Glomerular endothelial cell (primary cell): ENCODE measurements at places on chromosomes 5 and 9. TPM values are rescaled to one million over a fixed set of nuclear protein-coding genes. Genes with fewer than 3 reads are reported as not detected.

Gene CDH18
- total RNA-seq = 0.41 TPM in 1 of 2 replicates, not detected in the other

Gene DCAF12
- 25.0 and 25.3 TPM in 2 replicates for total RNA-seq

Gene PCDHA1
- total RNA-seq = 0.06 TPM in 1 of 2 replicates, not detected in the other

Gene GABBR2
- total RNA-seq = 1.0 and 3.3 TPM in 2 replicates

Gene MELK
- 10.1 and 14.7 TPM in 2 replicates for total RNA-seq

Gene PRDM9
- total RNA-seq = not detected in 2 replicates

Gene C6
- total RNA-seq = 0.05 TPM in 1 of 2 replicates, not detected in the other

DNA sequence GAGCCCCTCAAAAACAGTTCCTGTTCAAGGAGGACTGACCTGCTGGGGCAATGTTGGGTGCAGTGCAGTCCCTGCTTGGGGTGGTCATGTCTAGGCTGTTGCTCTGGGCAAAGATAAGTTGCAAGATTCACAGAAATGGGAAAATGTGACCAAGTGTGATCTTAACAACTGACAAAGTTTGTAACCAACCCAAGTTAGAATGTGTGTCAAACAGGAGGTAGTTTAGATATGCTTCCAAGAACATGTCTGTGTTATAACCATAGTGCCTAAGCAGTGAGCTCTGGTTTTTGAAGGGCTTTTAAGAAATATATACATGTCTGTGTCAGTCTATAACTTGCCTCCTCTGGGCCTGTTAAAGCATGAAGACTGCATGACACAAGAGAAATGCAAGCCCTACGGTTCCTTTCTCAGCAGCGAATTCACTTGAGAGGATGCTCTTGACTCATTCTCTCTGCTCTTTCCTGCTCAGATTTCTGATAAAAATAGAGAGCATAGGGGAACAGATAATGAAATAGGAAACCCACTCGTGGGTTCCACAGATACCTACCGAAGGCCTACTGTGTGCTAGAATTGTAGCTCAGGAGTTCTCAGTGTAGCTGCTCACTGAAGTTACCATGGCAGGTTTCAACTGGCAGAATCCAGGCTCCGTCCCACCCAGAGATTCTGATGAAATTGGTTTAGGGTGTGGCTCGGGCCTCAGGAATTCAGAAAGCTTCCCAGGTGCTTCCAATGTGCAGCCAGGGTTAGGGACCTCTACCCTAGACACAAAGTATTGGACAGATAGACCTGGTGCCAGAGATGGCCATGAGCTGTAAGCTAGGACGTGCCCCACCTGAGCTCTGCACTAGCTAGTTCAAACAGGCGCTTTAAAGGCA is 52.4 kb downstream of the ARHGEF37 start:
- no peak for DNase-seq

GRCh38 chr9:114108016-114108833 is 9.1 kb upstream of the KIF12 start:
- DNase-seq = peak; percentile 47

DNA sequence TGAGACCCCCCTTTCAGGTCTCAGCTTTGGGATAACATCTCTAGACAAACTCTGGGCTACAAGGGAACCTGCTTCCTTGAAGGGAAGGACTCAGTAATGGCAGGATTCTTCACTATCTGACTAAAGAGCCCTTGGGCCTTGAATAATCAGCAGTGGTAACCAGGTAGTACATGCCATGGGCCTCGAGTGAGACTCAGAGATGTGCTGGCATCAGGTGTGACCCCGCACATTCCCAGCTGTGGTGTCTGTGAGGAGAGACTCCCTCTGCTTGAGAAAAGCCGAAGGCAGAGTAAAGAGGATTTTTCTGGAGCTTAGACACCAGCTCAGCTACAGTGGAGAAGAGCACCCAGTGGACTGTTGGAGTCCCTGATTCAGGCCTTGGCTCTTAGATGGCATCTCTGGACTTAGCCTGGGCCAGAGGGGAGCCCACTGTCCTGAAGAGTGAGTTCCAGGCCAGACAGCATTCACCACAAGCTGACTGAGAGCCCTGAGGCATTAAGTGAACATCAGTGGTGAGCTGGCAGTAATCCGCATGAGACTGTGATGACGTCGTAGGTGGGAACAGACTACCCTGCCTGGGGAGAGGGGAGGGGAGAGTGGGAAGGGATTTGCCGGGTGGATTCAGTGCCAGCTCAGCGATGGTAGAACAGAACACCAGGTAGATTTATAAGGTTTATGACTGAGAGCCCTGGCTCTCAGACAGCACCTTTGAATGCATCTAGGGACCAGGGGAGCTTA is 5.3 kb upstream of the ZNF782 start:
- DNase-seq = no peak

DNA sequence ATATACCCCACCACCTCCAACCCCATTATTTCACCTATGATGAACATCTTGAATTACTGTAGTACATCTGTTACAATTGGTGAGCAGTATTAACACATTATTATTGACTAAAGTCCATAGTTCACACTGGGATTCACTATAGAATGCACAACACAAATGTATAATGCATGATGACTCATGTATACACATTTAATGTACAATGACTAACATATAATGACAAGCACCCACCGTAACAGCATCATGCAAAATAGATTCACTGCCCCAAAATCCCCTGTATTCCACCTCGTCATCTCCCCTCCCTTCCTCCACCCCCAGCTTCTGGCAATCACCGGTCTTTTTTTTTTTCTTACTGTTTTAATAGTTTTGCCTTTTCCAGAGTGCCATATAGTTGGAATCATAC is 47.1 kb upstream of the NEK6 start:
- no peak for DNase-seq

- no peak for DNase-seq
Observed at GRCh38 chr5:51881901-51882300, 498.7 kb downstream of the ISL1 start.

DNA sequence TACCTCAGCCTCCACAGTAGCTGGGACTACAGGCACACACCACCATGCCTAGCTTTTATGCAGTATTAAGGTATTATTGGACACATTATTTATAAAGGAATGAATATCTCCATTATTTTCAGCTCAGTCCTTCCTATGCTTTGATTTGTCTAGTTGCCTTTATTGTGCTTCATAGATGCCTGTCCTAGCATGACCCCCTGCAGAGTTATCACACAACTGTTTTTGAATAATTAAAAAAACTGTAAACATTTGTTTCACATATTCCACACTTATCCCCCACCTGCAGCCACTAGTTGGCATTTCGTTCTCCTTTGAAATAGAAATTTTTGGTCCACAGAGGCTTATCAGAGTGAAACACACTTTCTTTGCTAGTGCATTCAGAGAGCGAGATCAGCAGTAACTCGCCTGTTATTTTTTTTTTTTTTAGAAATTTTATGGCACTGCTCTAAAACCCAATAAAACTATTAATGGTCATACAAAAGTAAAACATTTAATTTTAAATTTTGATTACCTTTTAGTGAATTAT is 151.8 kb upstream of the RASA1 start:
- no peak for DNase-seq

- no peak for DNase-seq
Observed at GRCh38 chr5:162384225-162384624, 316.7 kb downstream of the GABRG2 start.

DNA sequence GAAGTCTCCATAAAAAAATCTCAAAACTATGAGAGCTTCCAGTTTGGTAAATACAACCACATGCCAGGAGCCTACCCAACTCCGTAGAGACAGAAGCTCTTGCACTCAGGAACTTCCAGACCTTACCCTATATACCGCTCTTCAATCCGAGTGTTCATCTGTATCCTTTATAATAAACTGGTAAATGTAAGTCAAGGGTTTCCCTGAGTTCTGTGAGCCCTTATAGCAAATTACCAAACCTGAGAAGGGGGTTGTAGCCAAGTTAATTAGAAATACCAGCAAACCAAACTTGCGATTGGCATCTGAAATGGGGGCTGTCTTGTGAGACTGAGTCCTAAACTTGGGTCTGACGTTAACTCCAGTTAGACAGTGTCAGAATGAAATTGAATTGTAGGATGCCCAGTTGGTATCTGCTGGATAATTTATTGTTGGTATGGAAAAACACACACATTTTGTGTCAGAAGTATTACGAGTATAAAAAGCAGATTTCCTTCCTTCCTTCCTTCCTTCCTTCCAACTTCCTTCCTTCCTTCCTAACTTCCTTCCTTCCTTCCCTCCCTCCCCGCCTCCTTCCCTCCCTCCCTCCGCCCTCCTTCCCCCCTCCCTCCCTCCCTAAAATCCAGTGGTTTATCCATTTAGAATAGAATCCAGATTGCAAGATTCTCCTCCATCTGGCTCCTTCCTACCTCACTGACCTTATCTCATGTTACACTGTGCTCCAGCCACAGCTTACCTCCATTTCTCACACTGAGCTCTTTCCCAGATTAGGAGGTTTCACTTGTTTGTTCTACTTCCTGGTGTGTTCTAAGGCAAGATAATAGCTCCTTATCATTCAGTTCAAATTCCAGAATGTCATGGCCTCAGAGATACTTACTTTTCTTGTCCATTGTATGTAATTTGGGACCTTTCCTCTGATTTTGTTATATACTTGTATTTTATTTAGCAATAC is 196.7 kb downstream of the WDR70 start:
- no peak for DNase-seq

- DNase-seq = no peak
Observed at GRCh38 chr9:71820403-71820921, 52.1 kb upstream of the CEMIP2 start.

- no peak for DNase-seq
Observed at GRCh38 chr5:154384480-154385235, 61.1 kb upstream of the SAP30L start.

- DNase-seq = no peak
Observed at GRCh38 chr5:154117050-154117449, 73.5 kb upstream of the GALNT10 start.

- DNase-seq = no peak
Observed at GRCh38 chr9:122314165-122314564, 49.5 kb downstream of the MRRF start.

DNA sequence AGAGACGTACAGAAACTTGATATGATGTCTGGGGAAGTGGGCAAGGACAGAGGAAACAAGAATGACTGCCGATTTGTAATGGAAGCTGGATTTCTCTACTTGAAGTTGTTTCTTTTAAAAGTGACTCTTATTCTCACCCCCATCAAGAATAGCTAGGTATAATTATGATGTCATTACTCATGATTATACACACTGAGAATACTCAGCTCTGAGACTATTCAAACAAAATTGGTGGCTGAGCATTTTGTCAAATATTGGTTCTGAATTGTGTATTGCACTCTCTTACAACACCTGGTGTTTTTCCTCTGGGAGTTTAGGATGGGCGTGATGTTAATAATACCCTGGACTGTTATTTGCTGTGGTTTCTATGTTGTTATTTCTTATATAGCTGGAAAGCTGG is 46.3 kb downstream of the MAST4 start:
- no peak for DNase-seq

GRCh38 chr9:78406146-78406545 is 109.2 kb downstream of the PSAT1 start:
- no peak for DNase-seq

GRCh38 chr5:127386557-127386956 is 96.0 kb downstream of the MEGF10 start:
- DNase-seq = no peak
